ENCODE measurements at places on chromosomes 1 and 21. TPM values are rescaled to one million over a fixed set of nuclear protein-coding genes. Genes with fewer than 3 reads are reported as not detected.

The RBP7 gene
- not detected for total RNA-seq

The TMEM61 gene
- total RNA-seq = not detected

The PAQR6 gene
- total RNA-seq = 5.0 TPM

The AADACL3 gene
- total RNA-seq = not detected

The COL11A1 gene
- total RNA-seq = not detected

The OVAAL gene
- not detected for total RNA-seq

The MYOG gene
- total RNA-seq = not detected

The SYT14 gene
- not detected for total RNA-seq

The SPRR1A gene
- not detected for total RNA-seq

The DEPDC1 gene
- total RNA-seq = 11.3 TPM

The CMPK1 gene
- total RNA-seq = 100.0 TPM

The KCNN3 gene
- 0.36 TPM for total RNA-seq

The SLC25A24 gene
- total RNA-seq = 14.6 TPM

Data from activated T-helper 1 cell treated with anti-CD3 and anti-CD28 coated beads, Interleukin-12 subunit alpha, Interleukin-12 subunit beta, Interleukin-2, Interleukin-4 antibody, amounts not matched to agents 30 ng/mL and 10 ng/mL and 1 ng/mL, durations not matched to agents 14 hours and 24 hours and 36 hours (primary cell).